ENCODE measurements at places on chromosomes 7 and 10.
A peak's percentile ranks its signal among the peaks of the same experiment; 100 is the strongest.

- DNase-seq, result no peak
Observed at GRCh38 chr7:155594163-155594732, 47.9 kb upstream of the CNPY1 start.

- no peak for DNase-seq
Observed at GRCh38 chr10:29603223-29603896, 31.4 kb downstream of the SVIL start.

DNA sequence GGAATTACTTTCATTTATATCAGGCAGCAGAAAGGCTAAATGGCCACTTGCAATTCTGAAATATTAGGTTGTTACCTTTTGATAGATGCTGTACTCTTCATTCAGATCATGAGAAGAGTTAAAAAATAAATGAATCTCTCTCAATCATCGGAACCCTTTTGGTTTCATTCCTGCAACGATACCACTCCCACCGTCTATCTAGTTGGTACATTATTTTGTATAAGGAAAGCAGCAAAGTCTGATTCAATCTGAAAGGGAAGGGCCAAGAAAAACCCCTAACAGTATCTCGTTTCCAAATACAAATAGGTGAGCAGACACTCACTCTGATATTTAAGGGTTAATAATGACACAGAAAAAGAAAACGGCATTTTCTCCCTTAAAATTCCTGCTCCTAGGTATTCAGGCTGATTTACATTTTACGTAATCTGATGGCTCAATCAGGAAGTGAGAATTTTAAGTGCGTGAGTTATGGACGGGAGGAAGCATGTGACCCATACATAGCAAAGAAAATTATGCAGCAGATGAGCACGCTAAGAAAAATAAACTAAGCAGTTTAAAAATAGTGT lies 209.4 kb upstream of the KLF14 start:
- peak; percentile 75 for DNase-seq

DNA sequence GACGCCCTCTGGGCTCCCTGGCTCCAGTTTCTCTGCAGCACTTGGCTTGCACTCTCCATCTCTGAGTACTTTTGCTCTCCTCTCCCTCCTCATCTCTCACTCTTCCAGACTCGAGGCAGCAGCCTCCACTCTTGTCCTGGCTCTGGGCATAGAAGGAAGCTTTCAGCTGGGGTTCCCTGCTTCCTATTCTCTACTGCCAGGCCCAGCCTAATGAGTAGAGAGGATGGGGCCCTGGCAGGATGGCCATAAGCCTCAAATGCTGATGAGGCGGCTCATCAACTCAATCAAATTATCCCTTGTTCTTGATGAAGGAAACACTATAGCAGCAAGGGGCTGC lies 55.8 kb downstream of the NEURL1 start:
- no peak for DNase-seq

DNA sequence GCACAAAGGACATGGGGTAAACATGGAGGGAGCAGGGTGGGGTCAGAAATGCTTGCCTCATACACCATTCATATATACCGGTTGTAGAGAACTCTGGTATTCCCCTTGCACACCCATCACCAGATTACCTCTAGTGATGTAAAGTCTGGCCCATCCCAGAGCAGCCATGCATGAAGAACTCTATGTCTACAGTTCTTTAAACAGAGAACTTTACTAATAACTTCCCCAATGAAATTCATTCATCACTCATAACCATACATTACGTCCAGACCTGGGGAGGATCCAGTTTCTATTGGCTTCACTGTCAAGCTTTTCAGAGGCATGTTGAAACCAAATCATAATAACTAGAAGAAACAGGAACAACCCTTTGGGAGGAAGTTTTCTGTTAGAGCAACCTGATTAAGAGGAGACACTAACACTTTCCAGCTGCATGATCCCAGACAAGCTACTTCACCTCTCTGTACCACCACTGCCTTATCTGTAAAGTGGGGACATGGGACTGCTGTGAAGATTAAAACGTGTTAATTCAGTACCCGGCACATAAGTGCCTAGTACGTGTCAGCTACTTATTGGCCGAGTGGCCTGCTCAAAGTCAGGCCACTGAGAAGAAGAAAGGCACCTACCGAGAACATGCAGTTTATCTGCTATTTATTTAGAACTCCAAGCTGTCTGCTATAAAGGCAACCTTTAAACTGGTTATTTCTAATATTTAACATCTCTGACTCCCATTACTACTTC lies 59.7 kb downstream of the IGF2BP3 start:
- DNase-seq, result no peak

- peak; percentile 2 for DNase-seq
Observed at GRCh38 chr10:230758-231157, 95.5 kb downstream of the ZMYND11 start.

DNA sequence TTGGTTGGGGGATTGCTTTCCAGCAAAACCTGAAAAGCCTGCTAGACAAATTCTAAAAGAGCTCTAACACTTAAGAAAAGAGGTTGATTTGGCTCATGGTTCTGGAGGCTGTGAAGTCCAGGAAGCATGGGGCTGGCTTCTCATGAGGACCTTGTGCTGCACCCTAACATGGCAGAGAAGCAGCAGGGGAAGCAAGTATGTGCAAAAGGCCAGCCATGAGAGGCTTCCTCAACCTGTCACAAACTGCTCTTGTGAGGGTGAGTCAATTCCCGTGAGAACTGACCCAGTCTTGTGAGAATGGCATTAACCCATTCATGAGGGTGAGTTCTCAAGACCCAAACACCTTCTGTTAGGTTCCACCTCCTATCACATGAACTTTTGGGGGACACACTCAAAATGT lies 54.3 kb upstream of the IGFBP3 start:
- DNase-seq, result no peak

DNA sequence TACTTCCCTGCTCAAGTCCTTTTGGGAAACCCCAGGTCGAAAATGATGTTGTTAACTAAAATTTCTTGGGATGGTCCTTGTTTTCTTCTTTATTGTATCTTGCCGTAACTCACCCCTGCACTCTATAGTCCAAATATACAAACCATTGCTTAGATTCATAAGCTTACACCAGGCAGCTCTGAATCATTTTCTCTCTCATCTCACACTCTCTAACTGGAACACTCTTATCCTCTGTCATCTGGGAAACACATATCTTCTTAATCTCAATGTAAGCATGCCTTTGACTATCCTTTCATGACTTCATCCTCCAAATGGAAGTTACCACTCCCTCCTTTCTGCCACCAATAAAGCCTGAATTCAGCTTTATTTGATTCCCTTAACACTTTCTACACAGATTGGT lies 175.8 kb upstream of the ANK3 start:
- DNase-seq, result no peak

DNA sequence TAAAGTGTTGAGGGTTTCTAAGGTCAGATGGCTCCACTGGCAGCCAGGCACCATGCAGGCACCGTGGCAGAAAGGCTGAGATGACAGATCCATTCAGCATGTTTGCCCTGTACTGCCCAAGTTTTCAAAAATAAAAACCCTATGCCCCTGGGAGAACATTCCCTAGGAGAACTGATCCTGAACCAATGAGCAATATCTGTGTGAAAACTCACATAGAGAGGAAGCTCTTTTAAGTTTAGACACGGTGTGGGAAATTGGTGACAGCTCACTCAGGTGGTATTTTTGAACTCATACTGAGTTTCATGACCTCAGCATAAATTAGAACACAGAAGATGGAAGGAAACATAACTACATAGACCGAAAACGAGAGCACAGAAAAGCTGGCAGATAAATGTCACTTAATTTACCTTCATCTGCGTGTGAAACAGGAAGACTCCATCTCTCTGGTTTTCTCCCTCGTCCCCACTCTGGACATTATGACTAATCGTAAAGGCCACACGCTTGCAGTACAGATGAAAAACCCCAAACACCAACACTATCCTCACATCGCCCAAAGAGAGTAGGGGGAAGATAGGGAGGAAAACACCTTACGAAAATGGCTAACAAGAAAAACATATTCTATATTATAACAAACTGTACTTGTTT lies 127.8 kb downstream of the ICA1 start:
- peak; percentile 24 for DNase-seq

GRCh38 chr10:124217906-124218804 lies 124.8 kb upstream of the CHST15 start:
- DNase-seq, result no peak

GRCh38 chr10:13700473-13701144 lies 113.8 kb downstream of the PRPF18 start:
- no peak for DNase-seq

DNA sequence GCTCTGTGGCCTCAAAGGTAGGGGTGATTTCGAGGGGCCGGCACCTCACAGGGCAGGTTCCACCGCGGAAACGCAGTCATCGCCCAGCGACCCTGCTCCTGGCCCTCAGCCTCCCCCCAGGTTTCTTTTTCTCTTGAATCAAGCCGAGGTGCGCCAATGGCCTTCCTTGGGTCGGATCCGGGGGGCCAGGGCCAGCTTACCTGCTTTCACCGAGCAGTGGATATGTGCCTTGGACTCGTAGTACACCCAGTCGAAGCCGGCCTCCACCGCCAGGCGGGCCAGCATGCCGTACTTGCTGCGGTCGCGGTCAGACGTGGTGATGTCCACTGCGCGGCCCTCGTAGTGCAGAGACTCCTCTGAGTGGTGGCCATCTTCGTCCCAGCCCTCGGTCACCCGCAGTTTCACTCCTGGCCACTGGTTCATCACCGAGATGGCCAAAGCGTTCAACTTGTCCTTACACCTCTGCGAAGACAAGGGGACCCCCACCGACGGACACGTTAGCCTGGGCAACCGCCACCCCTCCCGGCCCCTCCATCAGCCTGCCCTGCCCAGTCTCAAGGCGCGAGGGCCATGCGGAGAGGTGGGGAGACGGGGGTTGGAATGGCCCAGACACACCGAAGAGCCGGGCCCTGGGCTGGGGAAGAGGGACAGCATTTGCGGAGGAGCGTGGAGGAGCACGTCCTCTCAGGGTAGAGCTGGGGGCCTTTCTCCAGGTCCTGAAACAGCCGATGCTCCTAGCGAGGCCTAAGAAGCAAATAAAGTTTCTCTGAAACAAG lies 6.0 kb downstream of the SHH start:
- DNase-seq, result no peak

- DNase-seq, result no peak
Observed at GRCh38 chr7:68269405-68269804, 1272.8 kb downstream of the TYW1 start.

DNA sequence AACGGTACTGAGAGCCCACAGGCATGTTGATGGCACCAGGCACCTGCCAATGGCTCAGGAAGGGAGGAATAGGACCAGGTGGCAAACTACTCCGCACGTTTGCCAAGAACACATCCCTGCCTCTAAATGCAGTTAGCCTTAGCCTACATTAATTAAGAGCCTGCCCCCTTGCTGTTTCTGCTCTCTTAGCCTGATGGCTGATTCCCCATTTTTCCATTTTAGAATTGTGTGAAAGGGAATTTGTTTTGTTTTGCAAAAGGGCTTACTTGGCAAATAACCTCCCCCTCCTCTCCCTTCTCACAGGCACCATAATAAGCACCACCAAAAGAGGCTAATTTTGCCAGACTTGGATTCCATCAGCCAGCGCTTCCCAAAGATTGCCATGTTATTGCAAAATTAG lies 1203.2 kb downstream of the SORCS3 start:
- no peak for DNase-seq

DNA sequence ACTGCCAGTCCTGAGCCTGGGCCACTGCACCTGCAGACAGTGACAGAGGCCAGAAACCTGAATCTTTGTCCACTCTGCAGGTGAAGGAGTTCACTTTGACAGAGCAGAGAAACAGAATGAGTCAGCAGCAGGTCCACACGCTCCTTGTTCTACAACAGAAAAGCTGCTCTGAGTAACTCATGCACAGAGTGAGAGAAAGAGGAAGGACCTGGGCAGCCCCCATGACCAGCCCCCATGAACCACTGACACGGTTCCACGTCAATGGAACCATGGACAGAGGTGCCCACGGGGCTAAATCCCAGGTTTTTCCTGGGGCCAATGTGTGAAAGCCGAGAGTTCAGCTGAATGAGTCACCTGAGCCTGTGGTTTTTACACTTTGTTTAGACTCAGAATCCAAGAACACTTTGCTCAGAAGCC lies 40.8 kb upstream of the CTBP2 start:
- DNase-seq, result peak; percentile 76

DNA sequence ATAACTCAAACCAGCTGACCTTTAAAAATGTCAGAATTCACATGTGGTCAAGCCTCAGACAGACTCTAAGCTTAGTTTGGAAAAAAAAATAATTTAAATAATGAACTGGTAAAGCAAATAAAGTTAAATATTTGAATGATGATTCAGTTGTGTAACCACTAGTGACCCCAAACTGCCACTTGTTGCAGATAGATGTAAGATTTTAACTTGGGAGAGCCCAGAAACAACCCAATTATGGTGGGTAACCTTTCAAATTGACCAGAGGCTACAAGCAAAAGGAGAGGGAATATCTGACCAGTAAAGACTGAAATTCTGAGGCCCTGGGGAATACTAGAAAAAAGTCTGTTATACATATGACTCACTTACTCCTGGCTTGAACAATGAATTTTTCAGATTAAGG lies 268.1 kb downstream of the HPSE2 start:
- no peak for DNase-seq

- DNase-seq, result no peak
Observed at GRCh38 chr7:158023157-158023556, 564.5 kb downstream of the PTPRN2 start.

- no peak for DNase-seq
Observed at GRCh38 chr10:46306516-46307184, 19.9 kb downstream of the ANTXRL start.

GRCh38 chr7:33243319-33243881 lies 114.0 kb downstream of the BBS9 start:
- DNase-seq, result peak; percentile 14

- no peak for DNase-seq
Observed at GRCh38 chr10:9819756-9820494, 1197.7 kb upstream of the CELF2 start.

GRCh38 chr7:140214075-140214684 lies 37.4 kb upstream of the KDM7A start:
- DNase-seq, result peak; percentile 18

DNA sequence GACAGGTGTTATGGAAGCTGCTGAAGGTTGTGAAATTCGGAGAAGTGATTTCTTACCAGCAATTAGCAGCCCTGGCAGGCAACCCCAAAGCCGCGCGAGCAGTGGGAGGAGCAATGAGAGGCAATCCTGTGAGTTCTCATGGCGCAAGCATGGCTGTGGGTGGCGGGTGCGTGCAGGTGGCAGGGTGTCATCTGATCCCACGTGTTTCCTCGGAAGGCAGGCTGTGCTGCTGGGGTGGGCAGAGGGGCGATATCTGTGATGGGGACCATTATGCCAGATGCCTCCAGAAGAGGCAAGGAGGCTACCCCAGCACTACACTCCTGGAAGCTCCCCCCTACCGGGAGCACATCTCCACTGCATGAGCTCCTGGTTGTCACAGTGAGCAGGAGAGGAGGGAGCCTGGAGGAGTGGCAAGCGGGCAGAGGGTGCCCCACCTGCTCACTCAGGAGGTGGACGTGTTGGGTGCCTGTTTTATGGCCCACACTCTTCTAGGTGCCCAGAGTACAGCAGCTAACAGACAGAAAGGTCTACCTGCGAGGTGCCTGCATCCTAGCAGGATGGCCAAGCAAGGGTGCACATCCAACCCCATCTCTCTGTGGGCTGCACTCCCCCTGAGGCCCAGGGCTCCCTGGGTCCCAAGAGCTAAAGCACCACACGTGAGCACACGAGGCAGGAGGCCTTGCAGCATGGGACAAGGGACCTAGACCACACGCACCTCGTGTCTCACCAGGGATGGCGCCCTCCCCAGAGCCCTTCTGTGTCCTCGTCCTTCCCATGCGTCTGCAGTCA lies 204.7 kb downstream of the EBF3 start:
- DNase-seq, result no peak

Data from HT1080 (cell line).